ENCODE measurements at places on chromosomes 5 and 9.

DNA sequence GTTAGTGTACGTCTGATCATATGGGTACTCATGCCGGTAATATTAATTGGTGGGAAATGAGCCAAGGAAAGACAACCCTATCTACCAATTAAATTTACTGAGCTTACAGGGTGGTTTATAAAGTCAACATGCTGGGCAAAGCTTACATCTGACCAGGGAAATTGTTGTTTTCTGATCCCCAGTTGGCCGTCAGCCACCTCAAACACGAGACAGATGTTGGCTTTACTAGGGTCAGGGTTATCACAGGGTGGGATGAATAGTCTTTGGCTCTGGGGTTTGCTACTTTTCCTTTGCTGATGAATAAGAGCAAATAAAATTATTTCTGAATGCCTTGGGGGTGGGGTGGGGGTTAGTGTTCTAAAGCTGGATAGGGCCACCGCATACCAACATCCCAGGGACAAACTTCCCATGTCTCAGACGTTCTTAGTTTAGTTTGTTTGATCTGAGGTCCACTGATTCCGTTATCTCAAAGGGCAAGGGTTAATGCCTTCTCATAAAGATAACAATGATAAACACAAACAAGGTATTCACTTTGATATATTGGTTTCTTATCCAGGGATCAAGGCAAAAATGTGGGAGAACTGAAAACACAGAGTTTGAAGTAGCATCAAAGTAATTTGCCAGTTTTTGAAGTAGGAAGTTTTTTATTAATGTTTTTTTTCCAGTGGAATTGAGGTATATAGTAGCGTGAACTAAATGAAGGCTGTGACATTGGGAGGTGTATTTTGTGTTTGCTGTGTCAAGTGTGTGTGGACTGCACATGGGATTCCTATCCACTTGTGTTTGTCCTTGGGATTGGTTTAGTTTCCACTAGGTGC is 109.1 kb upstream of the RPS23 start:
- peak; percentile 91 for DNase-seq

DNA sequence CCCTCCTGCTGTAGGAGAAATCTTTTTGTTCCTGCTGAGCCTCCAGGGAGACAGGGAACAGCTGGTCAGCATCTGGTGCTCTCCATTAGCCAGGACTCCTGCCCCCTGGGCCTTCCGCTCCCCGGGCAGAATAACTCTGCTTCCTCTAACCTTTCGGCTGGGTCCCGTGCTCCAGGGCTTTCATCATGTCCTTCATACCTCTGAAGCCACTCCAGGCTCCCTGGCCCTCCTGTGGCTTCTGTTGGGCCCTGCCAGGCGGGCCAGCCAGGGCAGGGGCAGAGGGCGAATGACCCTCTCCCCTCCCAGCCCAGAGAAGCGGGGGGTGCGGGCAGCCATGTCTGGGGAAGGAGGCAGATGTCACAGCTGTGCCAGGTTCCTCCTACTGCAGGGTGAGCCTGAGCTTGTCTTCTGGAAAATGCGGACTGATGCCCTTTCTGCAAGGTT is 81.7 kb upstream of the LMX1B start:
- no peak for DNase-seq

GRCh38 chr5:126693806-126694205 is 83.1 kb upstream of the LMNB1 start:
- no peak for DNase-seq

- DNase-seq: no peak
These were observed 64.1 kb upstream of the RAD23B start for GRCh38 chr9:107218829-107219485.

GRCh38 chr5:61916621-61917620 is 389.1 kb upstream of the KIF2A start:
- no peak for DNase-seq

DNA sequence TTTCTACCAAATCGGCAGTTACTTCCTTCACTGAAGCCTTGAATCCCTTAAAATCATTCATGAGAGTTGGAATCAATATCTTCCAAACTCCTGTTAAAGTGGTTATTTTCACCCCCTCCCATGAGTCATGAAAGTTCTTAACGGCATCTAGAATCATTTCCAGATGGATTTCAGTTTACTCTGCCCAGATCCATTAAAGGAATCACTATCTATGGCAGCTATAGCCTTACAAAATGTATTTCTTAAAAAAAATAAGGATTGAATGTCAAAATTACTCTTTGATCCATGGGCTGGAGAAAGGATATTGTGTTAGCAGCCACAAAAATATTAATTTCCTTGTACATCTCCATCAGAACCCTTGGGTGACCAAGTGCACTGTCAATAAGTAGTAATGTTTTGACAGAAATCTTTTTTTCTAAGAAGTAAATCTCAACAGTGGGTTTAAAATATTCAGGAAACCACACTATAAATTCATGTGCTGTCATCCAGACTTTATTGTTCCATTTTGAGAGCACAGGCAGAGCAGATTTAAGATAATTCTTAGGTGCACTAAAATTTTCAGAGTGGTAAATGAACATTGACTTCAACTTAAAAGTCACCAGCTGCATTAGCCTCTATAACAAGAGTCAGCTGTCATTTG is 767.7 kb downstream of the DTWD2 start:
- no peak for DNase-seq

- no peak for DNase-seq
These were observed 46.0 kb downstream of the SLC44A1 start for GRCh38 chr9:105290418-105290817.

DNA sequence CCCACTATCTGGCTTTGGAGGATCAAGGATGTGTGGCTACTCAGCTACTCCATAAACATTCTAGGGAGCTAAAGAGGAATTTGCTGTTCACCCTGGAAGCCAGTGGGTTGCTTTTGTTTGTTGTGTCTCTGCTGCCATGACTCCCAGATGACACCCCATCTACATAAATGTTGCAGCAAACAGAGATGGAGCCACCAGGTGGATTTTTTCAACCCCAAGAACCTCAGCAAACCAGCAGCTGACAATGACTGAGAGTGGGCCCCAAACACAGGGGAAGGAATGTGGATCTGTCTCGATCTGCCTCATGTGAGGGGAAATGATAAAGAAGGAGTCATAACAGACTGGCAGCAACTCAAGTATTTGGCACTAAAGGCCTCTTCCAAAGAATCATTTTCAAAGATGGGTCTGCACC is 132.7 kb upstream of the TNC start:
- no peak for DNase-seq

- no peak for DNase-seq
These were observed 19.4 kb downstream of the CWC27 start for GRCh38 chr5:64788156-64788555.

GRCh38 chr5:127385936-127386335 is 95.3 kb downstream of the MEGF10 start:
- DNase-seq: no peak

DNA sequence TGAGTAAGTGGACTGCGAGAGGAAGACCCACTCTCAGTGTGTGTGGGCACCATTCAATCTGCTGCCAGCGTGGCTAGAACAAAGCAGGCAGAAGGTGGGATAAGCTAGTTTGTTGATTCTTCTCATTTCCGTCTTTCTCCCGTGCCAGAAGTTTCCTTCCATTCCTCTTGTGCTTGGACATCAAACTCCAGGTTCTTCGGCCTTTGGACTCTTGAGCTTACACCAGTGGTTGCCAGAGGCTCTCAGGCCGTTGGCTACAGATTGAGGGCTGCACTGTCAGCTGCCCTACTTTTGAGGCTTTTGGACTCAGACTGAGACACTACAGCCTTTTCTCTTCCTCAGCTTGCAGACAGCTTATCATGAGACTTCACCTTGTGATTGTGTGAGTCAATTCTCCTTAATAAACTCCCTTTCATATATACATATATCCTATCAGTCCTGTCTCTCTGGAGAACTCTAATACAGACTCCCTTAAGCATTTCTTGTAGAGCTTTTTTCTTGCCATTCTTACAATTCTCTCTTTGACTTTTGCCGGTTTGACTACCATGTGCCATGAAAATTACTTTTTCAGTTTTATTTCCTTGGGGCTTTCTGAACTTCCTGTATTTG is 494.9 kb downstream of the PRR16 start:
- no peak for DNase-seq

DNA sequence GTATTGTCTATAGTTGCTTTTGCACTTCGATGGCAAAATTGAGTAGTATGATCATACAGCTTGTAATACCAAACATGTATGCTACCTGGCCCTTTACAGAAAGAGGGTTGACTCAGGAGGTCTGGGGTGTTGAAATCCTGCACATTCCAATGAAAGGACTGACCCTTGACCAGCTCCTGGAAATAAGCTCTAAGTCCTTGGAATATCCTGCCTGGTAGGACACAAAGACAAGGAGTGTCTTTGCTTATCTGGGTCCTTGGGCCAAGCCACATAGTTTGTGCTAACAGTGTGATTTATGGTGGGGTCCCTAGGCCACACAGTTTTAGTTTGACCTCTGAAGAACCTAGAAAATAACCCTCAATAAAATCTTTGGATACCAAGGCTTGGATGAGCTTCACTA is 89.3 kb upstream of the FTMT start:
- DNase-seq: no peak

- no peak for DNase-seq
These were observed 2.3 kb upstream of the MAN1B1 start for GRCh38 chr9:137084526-137084925.

GRCh38 chr5:1515311-1515920 is 8.3 kb downstream of the LPCAT1 start:
- no peak for DNase-seq

GRCh38 chr9:6902423-6902822 is 144.7 kb downstream of the KDM4C start:
- DNase-seq: no peak

DNA sequence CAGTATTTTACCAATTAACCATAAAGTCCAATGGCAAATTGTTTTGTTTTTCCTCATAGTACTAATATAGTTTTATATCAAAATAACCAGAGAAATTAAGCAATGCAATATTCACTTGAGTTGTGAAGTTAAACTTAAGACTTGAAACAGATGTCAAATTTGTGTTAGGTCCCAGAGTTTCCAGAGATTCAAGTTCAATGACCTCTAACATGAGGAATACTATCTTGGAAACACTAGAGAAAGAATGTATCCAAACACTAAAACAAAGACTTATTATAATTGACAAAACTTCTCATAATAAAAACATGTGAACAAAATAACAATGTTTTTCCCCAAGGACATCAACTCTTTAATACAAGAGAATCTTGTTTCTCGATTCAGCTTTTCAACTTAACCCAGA is 18.0 kb downstream of the SUSD1 start:
- DNase-seq: no peak

- DNase-seq: no peak
These were observed 102.0 kb downstream of the DMRT2 start for GRCh38 chr9:1152171-1152570.

DNA sequence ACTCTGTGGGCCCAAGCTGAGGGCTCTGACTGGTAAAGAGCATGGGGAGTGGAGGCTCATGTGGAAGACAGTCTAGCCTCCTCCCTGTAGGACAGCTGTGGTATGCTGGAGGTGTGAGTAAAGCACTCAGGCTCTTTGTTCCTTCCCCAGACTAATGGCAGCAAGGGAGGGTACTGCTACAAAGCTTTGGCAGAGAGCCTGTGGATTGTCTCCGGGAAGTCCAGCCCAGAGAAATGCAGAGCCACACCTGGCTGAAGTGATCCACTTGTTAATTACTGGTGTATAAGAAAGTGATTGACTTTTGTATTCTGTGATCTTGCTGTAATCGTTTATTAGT is 161.7 kb downstream of the OXCT1 start:
- no peak for DNase-seq

DNA sequence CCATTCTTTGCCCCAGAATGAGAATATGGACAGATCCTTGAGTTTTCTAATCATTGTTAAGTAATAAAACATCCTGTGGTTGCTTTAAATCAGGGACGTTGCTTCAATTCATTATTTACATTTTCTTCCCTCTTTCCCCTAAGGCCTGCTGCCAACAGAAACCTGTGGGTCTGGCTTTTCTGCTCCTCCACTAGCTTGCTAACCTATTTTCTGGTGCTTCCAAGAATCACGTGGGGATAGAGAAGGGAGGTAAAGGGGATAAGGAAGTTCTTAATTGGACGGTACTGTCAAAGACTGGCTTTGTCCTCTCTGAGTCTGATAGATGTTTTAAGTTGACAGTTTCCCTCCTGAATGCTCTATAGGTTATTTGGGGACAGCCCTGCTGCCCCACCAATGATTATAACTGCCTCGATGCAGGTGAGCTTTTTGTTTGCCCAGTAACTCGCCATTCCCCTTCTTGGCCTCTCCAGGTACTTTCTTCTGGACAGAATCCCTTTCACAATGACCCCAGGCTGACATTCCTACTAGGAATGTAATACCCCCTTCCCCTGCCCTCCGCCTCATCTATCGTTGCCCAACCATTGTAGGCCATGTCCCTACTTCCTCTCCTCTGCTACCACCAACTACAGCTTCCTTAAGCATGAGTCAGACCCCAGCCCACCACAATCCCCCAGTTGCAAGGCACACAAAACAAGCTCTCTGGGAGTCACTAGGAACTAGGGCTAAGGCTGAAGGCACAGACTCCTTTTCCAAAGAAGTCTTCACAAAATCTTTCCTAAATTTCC is 19.9 kb upstream of the CPEB4 start:
- DNase-seq: peak; percentile 42

DNA sequence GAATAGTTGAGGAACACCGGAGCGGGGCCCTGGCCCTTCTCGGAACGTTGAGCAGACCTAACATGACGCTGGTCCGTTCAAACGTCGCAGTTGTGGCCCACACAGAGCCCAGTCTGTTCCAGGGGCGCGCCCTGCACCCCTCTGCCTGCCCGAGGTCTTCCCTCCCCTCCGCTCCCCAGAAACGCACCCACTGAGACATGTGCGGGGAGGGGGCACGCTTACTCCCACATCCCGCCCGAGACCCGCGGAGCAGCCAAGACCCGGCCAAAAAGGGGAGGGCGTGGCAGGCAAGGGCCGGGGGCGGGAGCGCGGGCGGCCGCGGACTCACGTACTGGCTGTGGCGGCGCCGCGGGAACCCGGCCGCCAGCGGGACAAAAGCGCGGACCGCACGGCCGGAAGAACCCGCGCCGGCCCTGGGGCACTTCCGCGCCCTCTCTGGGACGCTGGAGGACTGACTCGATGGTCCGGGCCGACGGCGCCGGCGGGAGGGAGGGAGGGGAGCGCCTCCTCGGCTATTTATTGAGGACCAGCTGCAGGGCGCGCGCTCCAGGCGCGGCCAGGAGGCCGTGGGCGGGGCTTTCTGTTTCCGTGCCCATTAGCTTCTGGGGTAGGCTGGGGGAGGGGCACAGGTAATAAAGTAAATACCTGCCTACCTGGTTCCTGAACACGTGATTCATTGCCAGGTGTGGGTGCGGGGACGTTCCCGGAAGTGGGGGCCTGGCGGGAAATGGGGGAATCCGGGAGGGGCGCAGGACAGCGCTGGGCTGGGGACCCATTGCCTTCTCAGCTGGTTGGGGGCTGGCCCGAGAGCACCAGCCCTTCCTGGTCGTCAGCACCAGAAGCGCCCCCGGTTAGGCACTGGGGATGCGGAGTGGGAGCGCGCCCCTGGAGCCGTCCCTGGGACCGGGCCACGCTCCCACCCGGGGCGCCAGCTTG is at the start of gene ZFP62:
TSS of gene ZFP62 (minus strand) at position 390 of the 936 bp plus-strand sequence. CDS start at position 333, 57 bp downstream.
- peak; percentile 66 for DNase-seq

DNA sequence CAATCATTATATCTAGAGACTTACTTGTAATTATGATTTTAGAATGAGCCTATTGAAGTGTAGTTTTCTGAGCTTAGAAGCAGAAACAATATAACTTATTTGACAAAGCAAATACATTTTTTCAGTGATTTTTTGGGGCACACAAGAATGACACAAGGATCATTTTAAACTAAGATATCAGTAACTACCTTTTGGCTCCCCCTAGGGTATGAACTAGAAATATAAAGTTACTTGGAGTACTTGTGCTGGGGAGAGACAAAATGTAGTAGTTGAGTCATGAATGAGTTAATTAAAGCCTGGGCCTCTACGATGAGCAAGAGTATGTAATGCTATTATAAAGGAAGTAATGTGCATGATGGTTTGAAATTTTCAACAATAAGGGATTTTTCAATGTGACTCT is 1244.1 kb upstream of the ACO1 start:
- DNase-seq: peak; percentile 18

GRCh38 chr9:83649080-83649479 is 26.1 kb downstream of the IDNK start:
- DNase-seq: no peak
